ENCODE measurements at places on chromosomes 1 and 21. TPM values are rescaled to one million over a fixed set of nuclear protein-coding genes. Genes with fewer than 3 reads are reported as not detected.
A peak's percentile ranks its signal among the peaks of the same experiment; 100 is the strongest.

The GPR37L1 gene
- total RNA-seq, result not detected

DNA sequence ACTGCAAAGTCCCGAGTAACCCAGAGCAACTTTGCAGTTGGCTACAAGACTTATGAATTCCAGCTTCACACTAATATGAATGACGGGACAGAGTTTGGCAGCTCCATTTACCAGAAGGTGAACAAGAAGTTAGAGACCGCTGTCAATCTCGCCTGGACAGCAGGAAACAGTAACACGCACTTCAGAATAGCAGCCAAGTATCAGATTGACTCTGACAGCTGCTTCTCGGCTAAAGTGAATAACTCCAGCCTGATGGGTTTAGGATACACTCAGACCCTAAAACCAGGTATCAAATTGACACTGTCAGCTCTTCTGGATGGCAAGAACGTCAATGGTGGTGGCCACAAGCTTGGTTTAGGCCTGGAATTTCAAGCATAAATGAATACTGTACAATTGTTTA lies 66.8 kb downstream of the ACBD6 start:
- no peaks in the 10 kb centered on the region for H3K4me1 ChIP-seq
- no peaks in the 10 kb centered on the region for H3K27me3 ChIP-seq
- H3K36me3 ChIP-seq, result no peaks in the 10 kb centered on the region
- no peak for DNase-seq

GRCh38 chr1:42684139-42684538 lies 1.9 kb downstream of the YBX1 start:
- no peak overlapping the region for H3K27ac ChIP-seq
- no peaks in the 10 kb centered on the region for H3K36me3 ChIP-seq
- no peak for DNase-seq
- H3K4me1 ChIP-seq, result peaks cover 9% of the 10 kb centered on the region

GRCh38 chr21:44456915-44457736 lies 1.8 kb downstream of the LRRC3 start:
- DNase-seq, result no peak
- no peaks in the 10 kb centered on the region for H3K4me1 ChIP-seq
- no peaks in the 10 kb centered on the region for H3K36me3 ChIP-seq
- no peak overlapping the region for H3K4me3 ChIP-seq
- H3K27ac ChIP-seq, result no peak overlapping the region
- no peaks in the 10 kb centered on the region for H3K27me3 ChIP-seq

DNA sequence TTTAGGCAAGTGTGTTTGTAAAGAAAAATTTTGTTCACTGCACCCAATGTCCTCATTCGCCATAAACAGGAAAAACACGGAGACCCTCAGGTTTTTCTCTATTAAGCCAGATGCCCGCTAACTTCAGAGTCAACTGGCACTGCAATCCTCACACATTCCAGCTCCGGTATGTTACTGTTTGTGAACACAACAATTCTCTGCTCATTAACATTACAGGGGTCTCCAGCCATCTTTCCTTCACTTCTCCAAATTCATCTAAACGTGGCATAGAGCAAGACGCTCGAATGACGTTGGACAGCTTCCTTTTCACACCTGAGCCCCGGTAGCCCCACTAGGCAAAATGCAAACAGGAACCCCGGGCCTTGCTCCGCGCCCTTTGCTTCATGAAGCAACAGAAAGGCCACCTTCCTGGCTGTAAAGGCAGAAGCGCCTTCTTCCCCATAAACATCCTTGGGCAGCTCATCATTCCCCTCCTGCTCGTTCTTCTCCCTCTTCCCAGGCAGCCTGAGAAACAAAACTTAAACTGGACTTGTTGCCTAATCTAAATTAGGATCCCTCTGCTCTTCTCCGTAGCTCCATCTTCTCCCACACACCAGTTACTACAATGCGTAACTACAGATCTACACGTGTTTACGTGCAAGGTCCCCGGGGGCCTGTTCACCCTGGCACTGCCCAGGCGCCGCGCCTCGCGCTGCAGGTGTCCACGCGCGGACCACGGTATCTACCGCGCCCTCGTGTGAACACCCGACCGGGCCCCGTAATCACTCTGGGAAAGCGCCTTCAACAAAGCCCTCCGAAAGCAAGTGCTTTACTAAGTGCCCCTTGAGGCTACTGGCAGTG lies 1.2 kb downstream of the LBR start:
- H3K27me3 ChIP-seq, result no peaks in the 10 kb centered on the region
- DNase-seq, result no peak
- H3K4me1 ChIP-seq, result peaks cover 26% of the 10 kb centered on the region
- H3K36me3 ChIP-seq, result no peaks in the 10 kb centered on the region
- peak overlapping the region; percentile 98 for H3K4me3 ChIP-seq

- H3K27me3 ChIP-seq, result no peaks in the 10 kb centered on the region
- H3K36me3 ChIP-seq, result peaks cover 26% of the 10 kb centered on the region
- H3K27ac ChIP-seq, result no peak overlapping the region
- no peak for DNase-seq
- no peak overlapping the region for H3K4me3 ChIP-seq
Measured at GRCh38 chr1:2523891-2524609, 2.3 kb downstream of the PANK4 start.

GRCh38 chr21:44428281-44428960 lies 26.9 kb upstream of the LRRC3 start:
- H3K4me3 ChIP-seq, result no peak overlapping the region
- H3K36me3 ChIP-seq, result no peaks in the 10 kb centered on the region
- no peak for DNase-seq
- no peak overlapping the region for H3K27ac ChIP-seq
- H3K27me3 ChIP-seq, result no peaks in the 10 kb centered on the region
- no peaks in the 10 kb centered on the region for H3K4me1 ChIP-seq

- no peaks in the 10 kb centered on the region for H3K27me3 ChIP-seq
- no peak for DNase-seq
- H3K36me3 ChIP-seq, result no peaks in the 10 kb centered on the region
- peaks cover 4% of the 10 kb centered on the region for H3K4me1 ChIP-seq
- no peak overlapping the region for H3K27ac ChIP-seq
Measured at GRCh38 chr1:17232759-17233661, 15.9 kb upstream of the PADI3 start.

DNA sequence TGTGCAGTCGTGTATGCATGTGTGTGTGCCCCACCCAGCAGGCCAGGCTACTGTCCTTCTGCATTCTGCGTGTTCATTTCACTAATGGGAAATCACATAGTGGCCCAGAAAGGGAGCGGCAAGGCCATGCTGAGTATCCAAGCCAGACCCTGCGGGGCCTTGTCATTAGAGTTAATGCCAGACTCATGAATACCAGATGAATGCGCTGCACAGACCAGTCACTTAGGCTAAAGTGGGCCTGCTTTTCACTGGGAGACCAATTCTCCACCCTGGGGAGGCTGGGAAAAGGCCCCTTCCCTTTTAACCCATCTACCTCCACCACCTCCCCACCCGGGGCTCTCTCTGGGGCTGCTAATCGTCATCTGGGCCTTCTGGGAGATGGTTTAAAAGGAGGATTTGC lies 17.0 kb upstream of the GRIK3 start:
- H3K36me3 ChIP-seq, result no peaks in the 10 kb centered on the region
- H3K4me1 ChIP-seq, result no peaks in the 10 kb centered on the region
- DNase-seq, result no peak
- no peak overlapping the region for H3K27ac ChIP-seq
- H3K27me3 ChIP-seq, result no peaks in the 10 kb centered on the region

GRCh38 chr21:35565204-35565611 lies 495.1 kb downstream of the SETD4 start:
- peak; percentile 52 for DNase-seq
- no peaks in the 10 kb centered on the region for H3K36me3 ChIP-seq
- H3K4me3 ChIP-seq, result no peak overlapping the region
- no peaks in the 10 kb centered on the region for H3K27me3 ChIP-seq

DNA sequence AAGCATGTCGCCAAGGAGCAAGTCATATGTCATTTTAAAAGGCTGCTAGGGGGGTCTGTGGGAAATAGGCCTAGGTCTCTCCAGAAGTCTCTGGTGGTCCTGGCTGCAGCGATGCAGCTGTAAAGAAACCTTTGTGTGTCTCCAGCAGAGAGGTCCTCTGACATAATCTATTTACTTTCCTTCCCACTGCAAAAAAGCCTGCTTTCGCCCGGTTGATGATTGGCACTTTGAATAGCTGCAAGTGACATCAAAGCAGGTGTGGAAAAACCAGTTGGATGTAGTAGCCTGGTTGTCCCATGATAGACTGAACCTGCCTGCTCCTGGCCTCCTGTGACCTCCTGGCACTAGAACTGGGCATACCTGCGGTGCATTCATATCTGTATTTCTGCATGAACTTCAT lies 13.8 kb downstream of the RASSF5 start:
- no peak overlapping the region for H3K4me3 ChIP-seq
- no peak overlapping the region for H3K27ac ChIP-seq
- no peaks in the 10 kb centered on the region for H3K27me3 ChIP-seq
- H3K36me3 ChIP-seq, result no peaks in the 10 kb centered on the region
- H3K4me1 ChIP-seq, result no peaks in the 10 kb centered on the region
- no peak for DNase-seq

- H3K4me3 ChIP-seq, result no peak overlapping the region
- DNase-seq, result no peak
- H3K27me3 ChIP-seq, result no peaks in the 10 kb centered on the region
- H3K4me1 ChIP-seq, result no peaks in the 10 kb centered on the region
- peaks cover 98% of the 10 kb centered on the region for H3K36me3 ChIP-seq
Measured at GRCh38 chr1:19154876-19155275, 55.2 kb downstream of the UBR4 start.
